MM.1S (cell line): ENCODE measurements at places on chromosomes 3 and 15.
A peak's percentile ranks its signal among the peaks of the same experiment; 100 is the strongest.

- no peak for DNase-seq
- H3K4me1 ChIP-seq: no peaks in the 10 kb centered on the region
- H3K27ac ChIP-seq: no peak overlapping the region
Measured at GRCh38 chr3:178194539-178194938, 341.7 kb upstream of the KCNMB2 start.

DNA sequence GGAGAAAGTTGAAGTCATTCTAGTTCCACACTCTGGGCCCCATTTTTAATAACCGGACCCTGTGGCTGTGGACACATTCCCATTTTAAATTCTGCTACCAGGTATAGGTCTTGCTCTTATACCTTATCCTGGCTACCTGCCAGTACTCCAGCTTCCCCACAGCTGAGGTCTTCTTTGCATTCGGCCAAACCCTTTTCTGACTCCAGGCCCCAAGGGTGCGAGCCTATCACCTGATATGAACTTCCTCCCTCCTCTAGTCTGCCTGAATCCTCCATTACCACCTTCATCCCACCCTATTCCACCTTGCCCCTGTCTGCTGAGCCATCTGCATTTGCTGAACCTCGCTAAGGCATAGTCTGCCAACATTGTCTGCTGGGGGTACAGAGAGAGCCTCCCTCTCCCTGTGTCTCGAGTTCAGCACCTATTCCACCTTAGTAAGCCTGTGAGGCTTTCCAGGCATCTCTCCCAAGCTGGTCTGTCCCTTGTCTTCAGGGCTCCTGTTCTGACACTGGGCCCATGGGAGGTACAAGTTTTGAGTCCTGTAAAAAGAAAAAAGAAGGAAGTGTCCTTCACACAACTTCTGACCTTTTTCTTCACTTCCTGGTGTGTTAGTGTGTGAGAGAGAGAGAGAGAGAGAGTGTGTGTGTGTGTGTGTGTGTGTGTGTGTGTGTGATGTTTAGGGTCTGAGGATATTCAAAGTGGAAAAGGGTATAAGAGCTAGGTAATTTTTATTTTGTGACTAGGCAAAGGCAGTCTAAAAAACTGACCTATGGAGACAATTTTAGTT, 27.0 kb downstream of the PDE8A start:
- no peaks in the 10 kb centered on the region for H3K27me3 ChIP-seq
- no peak overlapping the region for H3K27ac ChIP-seq
- no peak overlapping the region for H3K4me3 ChIP-seq
- H3K36me3 ChIP-seq: no peaks in the 10 kb centered on the region
- H3K4me1 ChIP-seq: no peaks in the 10 kb centered on the region

- no peaks in the 10 kb centered on the region for H3K4me1 ChIP-seq
- peak overlapping the region; percentile 28; the same call in 1 of the 2 replicates for H3K27ac ChIP-seq
- peak; percentile 48 for DNase-seq
- H3K27me3 ChIP-seq: no peaks in the 10 kb centered on the region
- no peaks in the 10 kb centered on the region for H3K36me3 ChIP-seq
Measured at GRCh38 chr15:34318277-34319079, 19.1 kb downstream of the SLC12A6 start.

DNA sequence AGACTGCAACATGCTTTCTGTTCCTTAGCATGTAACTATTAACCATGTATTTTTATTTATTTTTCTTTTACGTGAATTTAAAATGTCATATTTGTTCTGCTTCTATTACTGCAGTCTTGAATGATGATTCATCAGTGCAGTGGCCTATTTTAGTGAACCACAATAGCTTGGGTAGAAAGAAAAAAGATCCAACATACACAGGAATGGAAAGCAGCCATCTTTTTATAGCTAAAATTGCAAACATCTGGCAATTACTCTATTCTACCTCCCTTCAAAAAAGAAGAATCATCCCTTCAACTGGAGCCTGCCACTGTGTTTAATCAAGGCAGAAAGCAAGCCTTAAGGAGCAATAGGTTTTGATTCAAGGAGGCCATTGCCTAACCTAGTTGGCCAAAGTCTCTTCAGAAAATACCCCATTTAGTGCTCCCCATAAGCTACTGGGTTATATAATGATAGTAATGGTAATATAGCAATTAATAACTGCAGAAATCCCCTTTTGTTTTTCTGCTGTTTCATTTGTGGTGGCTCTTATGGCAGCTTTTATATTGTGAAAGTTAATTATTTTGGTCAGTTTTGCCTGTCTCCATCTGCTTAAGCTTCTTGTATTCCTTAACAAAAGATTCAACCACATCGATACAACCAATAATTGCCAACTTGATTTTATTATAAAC, 267.3 kb downstream of the LPP start:
- no peaks in the 10 kb centered on the region for H3K27me3 ChIP-seq
- no peak for DNase-seq
- peak overlapping the region; percentile 5; the same call in 1 of the 2 replicates for H3K27ac ChIP-seq

DNA sequence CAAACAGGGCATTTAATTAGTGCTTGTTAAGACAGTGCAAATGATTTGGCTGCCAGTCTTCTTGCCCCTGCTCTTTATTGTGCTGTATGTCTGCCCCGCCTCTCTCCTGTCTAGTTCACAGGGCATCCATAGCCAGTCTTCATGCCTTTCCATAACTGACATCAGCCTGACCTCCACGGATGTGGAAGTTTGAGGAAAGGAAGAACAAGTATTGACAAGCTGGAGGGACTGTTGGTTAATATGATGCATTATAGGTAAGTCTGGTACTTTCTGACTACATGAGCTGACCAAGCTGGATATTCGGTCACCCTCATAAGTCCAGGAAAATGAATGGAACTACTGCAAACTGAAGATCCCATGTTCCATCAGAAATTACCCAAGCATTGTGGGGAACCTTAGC, 325.9 kb downstream of the TIGIT start:
- no peaks in the 10 kb centered on the region for H3K36me3 ChIP-seq
- no peaks in the 10 kb centered on the region for H3K27me3 ChIP-seq
- no peak for DNase-seq
- no peak overlapping the region for H3K4me3 ChIP-seq
- no peaks in the 10 kb centered on the region for H3K4me1 ChIP-seq

- H3K4me3 ChIP-seq: no peak overlapping the region
- H3K36me3 ChIP-seq: no peaks in the 10 kb centered on the region
- H3K4me1 ChIP-seq: no peaks in the 10 kb centered on the region
- no peak for DNase-seq
Measured at GRCh38 chr3:188365988-188366698, 212.2 kb downstream of the LPP start.

DNA sequence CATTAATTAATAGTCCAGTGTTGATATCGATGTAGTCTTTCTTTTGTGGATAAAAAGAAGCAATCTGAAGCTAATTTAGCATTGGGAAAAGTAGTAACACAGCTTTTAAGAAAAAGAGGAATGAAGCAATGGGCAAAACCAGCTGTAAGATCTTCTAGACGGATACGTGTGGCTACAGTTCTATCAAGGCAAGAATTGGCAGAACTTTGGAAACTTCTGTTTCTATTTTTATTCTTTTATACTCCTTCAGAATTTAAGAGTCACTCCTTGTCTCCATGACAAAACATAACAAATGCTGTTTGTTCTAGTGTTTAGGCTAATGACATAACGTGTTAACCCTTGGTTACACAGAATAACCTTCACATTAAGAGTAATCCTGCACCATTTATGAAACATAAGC, 289.2 kb downstream of the ROBO2 start:
- H3K27me3 ChIP-seq: no peaks in the 10 kb centered on the region
- no peak overlapping the region for H3K27ac ChIP-seq

GRCh38 chr15:79282371-79283251, at the start of gene ANKRD34C:
TSS of gene ANKRD34C (plus strand) at chr15:79282722. CDS start at chr15:79293285, 10,563 bp downstream.
- no peaks in the 10 kb centered on the region for H3K27me3 ChIP-seq
- no peak within 1 kb of the TSS for H3K4me3 ChIP-seq
- no peaks in the 10 kb centered on the region for H3K4me1 ChIP-seq
- no peaks in the 10 kb centered on the region for H3K36me3 ChIP-seq
- no peak for DNase-seq
- H3K27ac ChIP-seq: no peak within 1 kb of the TSS

- H3K27ac ChIP-seq: no peak overlapping the region
- no peak for DNase-seq
- H3K4me1 ChIP-seq: no peaks in the 10 kb centered on the region
- no peaks in the 10 kb centered on the region for H3K36me3 ChIP-seq
Measured at GRCh38 chr3:20984594-20985205, 766.3 kb downstream of the ZNF385D start.

GRCh38 chr3:10527295-10528001, 22.1 kb upstream of the ATP2B2 start:
- no peak overlapping the region for H3K27ac ChIP-seq
- no peaks in the 10 kb centered on the region for H3K4me1 ChIP-seq
- no peak for DNase-seq
- H3K36me3 ChIP-seq: no peaks in the 10 kb centered on the region

GRCh38 chr3:152664766-152665165, 170.2 kb upstream of the P2RY1 start:
- H3K27ac ChIP-seq: no peak overlapping the region
- H3K4me1 ChIP-seq: no peaks in the 10 kb centered on the region
- DNase-seq: no peak
- H3K27me3 ChIP-seq: no peaks in the 10 kb centered on the region
- H3K4me3 ChIP-seq: no peak overlapping the region
- no peaks in the 10 kb centered on the region for H3K36me3 ChIP-seq

DNA sequence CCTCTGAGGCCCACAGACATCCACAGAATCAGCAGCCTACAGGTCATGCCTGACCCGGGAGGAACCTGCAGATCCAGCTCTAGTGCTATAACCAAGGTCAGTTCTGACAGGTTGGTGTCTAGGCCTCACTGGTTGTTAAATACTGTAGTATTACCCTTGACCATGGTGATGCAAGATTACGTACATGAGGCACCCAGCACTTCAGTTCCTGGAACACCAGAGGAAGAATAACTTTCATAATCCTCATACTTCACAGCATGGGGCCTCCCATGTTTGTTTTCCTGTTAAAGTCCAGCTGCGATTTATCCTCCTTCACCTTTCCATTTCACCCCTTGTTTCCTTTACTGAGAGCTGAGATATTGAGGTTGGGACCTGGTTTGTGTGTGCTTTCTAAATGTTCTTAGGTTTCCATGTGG, 34.4 kb upstream of the GLCE start:
- no peaks in the 10 kb centered on the region for H3K4me1 ChIP-seq
- no peaks in the 10 kb centered on the region for H3K27me3 ChIP-seq
- H3K4me3 ChIP-seq: no peak overlapping the region
- no peak for DNase-seq

GRCh38 chr3:112654979-112655378, 14.0 kb upstream of the CCDC80 start:
- no peak overlapping the region for H3K4me3 ChIP-seq
- H3K27me3 ChIP-seq: no peaks in the 10 kb centered on the region
- peak; percentile 7 for DNase-seq
- no peak overlapping the region for H3K27ac ChIP-seq
- no peaks in the 10 kb centered on the region for H3K4me1 ChIP-seq

DNA sequence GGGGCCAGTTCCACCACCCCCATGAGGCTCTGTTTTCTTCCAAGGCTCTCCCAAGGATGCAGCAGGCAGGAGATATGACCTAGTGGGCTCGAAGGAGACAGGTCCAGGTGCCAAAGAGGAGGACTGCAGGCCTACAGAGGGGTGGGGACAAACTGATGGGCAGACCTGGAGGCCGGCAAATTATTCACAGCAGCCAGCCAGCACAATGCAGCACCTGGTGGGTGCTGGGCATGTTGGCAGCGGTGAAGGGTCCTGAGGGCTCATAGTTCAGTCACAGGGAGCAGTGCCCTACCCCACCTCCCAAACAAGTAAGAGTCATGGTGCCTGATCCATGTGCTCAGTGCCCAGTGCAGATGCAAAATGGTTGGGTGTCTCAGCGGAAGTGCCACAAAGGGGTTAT, 171.7 kb downstream of the ABHD5 start:
- no peaks in the 10 kb centered on the region for H3K4me1 ChIP-seq
- no peaks in the 10 kb centered on the region for H3K36me3 ChIP-seq
- no peaks in the 10 kb centered on the region for H3K27me3 ChIP-seq
- no peak for DNase-seq
- no peak overlapping the region for H3K4me3 ChIP-seq

- no peak overlapping the region for H3K27ac ChIP-seq
- no peak overlapping the region for H3K4me3 ChIP-seq
- no peak for DNase-seq
Measured at GRCh38 chr3:51921081-51921578, 18.0 kb upstream of the IQCF1 start.

GRCh38 chr15:85430406-85431204, 50.2 kb downstream of the AKAP13 start:
- no peaks in the 10 kb centered on the region for H3K36me3 ChIP-seq
- H3K4me3 ChIP-seq: no peak overlapping the region
- no peaks in the 10 kb centered on the region for H3K27me3 ChIP-seq
- DNase-seq: no peak

DNA sequence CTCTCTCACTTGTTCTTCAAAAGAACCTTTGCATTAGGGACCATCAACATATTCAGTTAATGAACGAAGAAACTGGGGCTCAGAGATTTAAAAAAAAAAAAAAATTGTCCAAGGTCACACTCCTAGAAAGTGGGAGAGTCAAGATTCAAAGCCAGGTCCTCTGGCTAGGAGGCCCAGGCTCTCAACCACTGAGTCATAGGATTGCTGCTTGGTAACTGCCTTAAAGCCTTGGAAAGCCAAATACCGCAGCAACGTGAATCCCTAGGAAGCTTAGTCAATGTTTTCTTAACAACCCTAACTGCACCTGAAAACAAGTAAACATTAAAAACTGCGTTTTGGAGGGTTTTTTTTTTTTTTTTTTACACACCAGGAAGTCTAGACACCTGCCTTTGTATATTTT, 156.8 kb downstream of the WNT5A start:
- H3K27ac ChIP-seq: no peak overlapping the region
- H3K4me3 ChIP-seq: no peak overlapping the region
- no peaks in the 10 kb centered on the region for H3K36me3 ChIP-seq
- no peak for DNase-seq

DNA sequence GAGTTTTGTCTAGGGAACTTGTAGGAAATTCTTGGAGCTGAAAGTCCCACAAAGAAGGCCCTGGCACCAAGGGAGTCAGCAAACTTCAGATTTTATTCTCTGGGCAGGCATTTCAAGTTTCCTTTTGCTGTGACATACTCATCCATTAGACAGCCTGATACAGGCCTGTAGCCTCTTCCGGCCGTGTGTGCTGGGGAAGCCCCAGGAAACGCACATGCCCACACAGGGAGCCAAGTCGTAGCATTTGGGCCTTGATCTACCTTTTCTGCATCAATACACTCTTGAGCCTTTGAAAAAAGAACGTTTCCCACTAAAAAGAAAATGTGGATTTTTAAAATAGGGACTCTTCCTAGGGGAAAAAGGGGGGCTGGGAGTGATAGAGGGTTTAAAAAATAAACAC, 15.0 kb downstream of the TIGIT start:
- peak; percentile 34 for DNase-seq
- H3K4me3 ChIP-seq: no peak overlapping the region
- H3K27ac ChIP-seq: peak overlapping the region; percentile 15; the same call in 1 of the 2 replicates
- H3K27me3 ChIP-seq: no peaks in the 10 kb centered on the region
- no peaks in the 10 kb centered on the region for H3K36me3 ChIP-seq

- no peaks in the 10 kb centered on the region for H3K27me3 ChIP-seq
- no peak overlapping the region for H3K4me3 ChIP-seq
- no peaks in the 10 kb centered on the region for H3K36me3 ChIP-seq
- H3K4me1 ChIP-seq: no peaks in the 10 kb centered on the region
Measured at GRCh38 chr3:136984837-136985236, 27.1 kb downstream of the IL20RB start.
